ENCODE measurements at places on chromosomes 1 and 21.

DNA sequence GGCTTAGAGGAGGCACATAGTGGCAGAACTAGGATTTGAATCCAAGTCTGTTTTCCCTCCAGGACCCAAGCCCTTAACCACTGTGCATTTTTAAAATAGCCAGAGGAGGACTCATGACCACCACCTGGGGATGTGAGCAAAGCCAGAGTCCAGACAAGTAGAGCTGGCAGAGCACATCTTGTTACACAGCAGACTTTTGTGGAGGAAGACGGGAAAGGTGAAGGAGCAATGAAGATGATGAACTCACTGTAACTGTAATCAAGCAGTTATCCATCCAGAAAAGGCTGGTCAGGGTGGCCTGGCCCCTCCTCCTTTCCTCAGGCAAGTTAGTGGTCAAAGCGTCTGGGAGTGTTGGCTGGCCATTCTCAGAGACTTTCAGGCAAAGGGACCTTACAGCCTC is 50.9 kb downstream of the SLC44A3 start:
- no peak for DNase-seq

- DNase-seq, result no peak
Measured at GRCh38 chr1:236501093-236501492, 22.7 kb upstream of the LGALS8 start.

DNA sequence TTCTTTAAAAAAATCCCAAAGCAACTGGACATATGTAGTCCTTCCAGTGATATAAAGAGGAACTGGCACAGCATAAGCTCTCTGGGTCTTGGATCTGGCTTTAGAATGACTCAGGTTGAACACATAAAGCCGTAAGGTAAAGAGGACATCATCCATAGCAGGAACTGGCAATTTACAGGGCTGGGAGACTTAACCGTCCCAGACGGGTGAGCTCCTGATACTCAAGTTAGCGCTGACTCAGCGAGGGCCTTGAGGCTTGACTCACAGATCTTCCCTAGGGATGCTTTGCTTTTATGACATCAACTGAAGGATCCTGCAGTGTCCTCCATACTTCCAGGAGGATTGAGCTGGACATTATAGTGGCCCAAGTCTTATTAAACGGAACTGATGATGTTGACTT is 154.1 kb downstream of the CLIC6 start:
- DNase-seq, result no peak

- DNase-seq, result no peak
Measured at GRCh38 chr1:42933610-42934491, 24.8 kb downstream of the SLC2A1 start.

DNA sequence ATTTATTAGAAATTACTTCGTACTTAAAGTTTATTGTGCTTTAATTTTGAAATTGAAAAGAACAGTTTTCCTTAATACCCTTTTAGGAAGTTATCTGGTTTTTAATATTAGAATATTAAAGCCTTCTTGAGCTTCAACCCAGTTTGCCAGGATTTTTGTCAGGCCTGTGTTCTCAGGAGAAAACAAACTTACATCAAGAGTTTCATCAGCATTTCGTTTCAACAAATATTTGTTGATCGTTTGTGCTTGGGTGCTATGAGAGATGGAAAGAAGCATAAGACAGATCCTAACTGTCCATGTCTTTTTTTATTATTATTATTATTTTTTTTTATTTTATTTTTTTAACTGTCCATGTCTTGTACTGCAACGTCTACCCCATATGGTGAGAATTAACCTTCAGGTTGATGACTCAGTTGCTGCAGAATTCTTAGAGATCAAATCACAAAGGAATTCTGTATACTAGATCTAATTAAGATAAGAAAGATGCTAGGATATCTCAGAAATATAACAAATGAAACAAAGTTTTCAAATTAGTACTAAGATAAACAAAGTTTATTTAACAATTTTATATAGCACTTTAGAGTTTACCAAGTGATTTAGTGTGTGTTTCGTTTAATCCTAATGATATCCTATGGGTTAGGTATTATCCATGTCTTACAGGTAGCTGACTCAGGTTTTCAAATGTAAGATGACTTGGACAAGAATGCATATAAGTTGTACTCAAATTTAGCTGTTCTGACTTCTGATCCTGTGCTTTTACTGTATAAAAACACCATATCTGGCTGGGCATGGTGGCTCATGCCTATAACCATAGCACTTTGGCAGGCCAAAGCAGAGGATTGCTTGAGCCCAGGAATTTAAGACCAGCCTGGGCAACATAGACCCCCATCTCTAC is 14.3 kb downstream of the FBXO28 start:
- DNase-seq, result no peak

Measured in activated gamma-delta T cell (primary cell).